Activated CD4-positive, CD25-positive, alpha-beta regulatory T cell treated with anti-CD3 and anti-CD28 coated beads, Interleukin-2, amount 50 U/mL, for 24 hours (primary cell): ENCODE measurements at places on chromosomes 2 and 18.
A peak's percentile ranks its signal among the peaks of the same experiment; 100 is the strongest.

GRCh38 chr2:64289251-64289650 lies 145.0 kb upstream of the PELI1 start:
- no peak for ATAC-seq

- no peak for ATAC-seq
Measured at GRCh38 chr2:46787364-46787763, 128.2 kb downstream of the MCFD2 start.

DNA sequence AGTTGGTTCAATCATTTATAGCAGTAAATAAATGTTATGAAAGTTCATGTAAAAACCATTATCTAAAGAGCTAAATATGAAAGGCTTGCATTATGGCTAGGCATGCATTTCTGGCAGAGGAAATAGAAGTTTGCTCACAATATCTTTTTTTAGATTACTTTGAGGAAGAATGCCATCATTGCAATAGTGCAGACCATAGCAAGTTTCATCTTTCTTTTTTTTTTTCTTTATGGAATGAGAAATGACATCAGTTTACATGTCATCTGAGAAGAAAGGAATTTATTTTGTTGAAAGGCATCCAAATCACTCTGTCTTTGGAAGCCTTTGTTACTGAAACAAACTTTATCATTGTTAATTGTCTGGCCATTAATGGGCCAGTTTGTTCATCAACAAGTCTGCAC lies 74.5 kb upstream of the NCKAP5 start:
- no peak for ATAC-seq

GRCh38 chr2:38213619-38214167 lies 137.7 kb upstream of the CYP1B1 start:
- no peak for ATAC-seq

- ATAC-seq: no peak
Measured at GRCh38 chr2:85553184-85553583, 8.1 kb downstream of the GGCX start.

- ATAC-seq: no peak
Measured at GRCh38 chr2:23327887-23328286, 57.1 kb upstream of the KLHL29 start.

GRCh38 chr2:44433895-44434294 lies 72.1 kb downstream of the CAMKMT start:
- ATAC-seq: no peak

DNA sequence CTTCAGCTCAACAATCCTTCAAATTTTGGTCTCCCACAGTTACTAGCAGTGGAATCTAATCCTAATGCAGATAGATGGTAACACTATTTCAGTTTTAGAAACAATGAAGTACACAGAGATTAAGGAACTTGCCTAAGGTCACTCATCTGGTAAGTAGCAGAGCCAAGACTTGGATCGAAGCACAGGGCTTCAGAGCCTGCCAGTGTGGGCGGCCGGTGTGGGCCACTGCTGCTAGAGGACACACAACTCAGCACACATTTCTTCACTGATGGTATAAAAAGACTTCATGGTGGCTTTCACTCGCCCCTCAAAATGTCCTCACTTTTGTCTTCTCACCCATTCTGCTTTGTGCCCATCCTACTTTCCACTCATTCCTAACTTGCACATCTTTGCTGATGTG lies 11.1 kb downstream of the C2orf74 start:
- no peak for ATAC-seq

DNA sequence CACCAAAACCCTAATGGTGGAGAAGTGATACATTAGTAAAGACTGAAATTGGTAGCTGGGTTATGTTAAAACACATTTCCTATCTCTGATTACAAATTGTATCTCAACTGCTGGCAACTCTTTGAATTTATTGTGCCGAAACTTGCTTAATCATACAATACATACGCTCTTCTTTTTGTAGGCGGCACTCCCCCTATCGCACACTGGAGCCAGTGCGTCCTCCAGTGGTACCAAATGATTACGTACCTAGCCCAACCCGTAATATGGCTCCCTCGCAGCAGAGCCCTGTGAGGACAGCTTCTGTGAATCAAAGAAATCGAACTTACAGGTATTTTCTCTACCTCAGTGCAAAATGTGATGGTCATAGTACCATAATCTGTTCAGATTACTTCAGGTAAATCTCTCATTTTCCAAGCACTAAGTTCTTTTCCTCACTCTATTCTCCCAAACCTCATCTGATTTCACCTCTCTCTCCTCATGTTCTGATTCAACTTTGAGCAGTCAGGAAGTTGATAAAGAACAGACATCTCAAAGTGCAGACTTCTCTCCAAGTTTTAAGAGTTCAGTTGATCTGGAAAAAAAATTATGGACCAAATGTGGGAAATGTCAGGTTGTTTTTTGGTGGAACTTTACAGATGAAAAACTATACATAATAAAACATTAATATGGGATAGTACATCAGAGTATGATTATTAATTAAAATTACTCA lies 66.5 kb downstream of the ABI2 start:
- no peak for ATAC-seq

DNA sequence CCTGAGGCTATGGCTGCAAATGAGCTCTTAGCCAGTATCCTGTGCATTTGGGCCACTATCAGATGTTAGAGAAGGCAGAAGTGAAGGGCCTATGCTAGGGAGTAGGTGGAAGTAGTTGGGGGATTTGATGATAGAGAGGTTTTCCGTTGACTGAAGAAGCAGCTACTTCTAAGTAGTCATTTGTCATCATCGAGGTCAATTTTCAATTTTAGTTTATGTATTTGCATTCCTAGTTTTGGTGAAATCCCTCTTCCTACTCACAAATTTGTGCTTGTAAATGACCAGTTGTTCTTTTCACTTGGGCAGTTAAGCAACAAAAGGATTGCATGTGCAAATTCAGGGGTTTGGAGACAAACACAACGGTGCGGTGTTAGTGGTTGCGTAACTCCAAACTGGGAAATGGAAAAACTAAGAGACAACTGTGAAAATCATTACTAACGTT lies 48.5 kb upstream of the PELI1 start:
- ATAC-seq: no peak

- no peak for ATAC-seq
Measured at GRCh38 chr2:1681323-1682180, 62.8 kb downstream of the PXDN start.

- no peak for ATAC-seq
Measured at GRCh38 chr2:225025917-225026571, 16.2 kb downstream of the DOCK10 start.

DNA sequence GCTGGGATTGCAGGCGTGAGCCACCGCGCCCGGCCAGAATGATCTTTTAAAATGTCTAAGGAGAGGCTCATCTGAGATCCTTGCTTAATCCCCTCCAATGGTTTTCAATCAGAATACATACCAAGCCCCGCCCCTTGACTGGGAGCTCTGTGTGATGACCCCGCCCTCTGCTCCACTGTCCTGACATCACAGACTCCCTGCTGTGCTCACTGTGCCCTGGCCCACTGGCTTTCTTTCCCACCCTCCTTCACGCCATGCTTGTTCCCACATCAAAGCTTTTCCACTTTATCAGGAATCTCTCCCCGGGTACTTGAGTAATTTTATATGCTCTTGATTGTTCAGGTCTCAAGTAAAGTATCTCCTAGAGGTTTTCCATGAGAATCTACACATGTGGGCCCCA lies 762.3 kb upstream of the ID2 start:
- no peak for ATAC-seq

DNA sequence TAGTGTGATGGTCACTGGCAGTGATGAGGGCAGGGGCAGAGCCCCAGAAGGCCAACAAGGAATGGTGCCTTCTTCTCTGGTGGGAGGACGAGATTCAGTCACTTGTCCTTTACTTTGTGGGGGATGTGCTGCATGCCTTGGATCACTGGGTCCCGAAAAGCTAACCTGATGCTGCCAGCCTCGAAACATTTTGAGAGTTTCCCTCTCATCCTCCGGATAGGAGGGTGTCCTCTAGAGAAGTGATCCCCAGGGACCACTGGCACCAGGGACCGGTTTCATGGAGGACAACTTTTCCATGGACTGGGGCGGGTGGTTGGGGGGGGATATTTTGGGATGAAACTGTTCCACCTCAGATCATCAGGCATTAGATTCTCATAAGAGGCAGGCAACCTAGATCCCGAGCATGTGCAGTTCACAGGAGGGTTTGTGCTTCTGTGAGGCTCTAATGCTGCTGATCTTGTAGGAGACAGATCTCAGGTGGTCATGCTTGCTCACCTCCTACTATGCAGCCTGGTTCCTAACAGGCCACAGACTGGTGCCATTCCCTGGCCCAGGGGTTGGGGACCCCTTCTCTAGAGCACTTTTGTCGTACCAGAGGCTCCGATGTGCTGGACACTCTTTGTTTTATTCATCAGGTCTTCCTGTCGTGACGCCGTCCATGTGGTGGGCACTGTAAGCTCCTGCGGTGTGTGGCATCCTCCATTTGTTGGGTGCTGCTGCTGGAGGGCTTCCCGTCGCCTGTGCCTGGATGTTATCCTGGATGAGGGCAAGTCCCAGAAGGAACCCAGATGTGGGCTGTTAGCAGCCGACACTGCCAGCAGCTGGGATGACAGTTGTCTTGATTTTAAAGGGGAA lies 68.5 kb upstream of the HDAC4 start:
- no peak for ATAC-seq

- no peak for ATAC-seq
Measured at GRCh38 chr2:44573996-44574395, 212.2 kb downstream of the CAMKMT start.

GRCh38 chr2:178927173-178927572 lies 120.0 kb upstream of the TTN start:
- ATAC-seq: no peak

GRCh38 chr2:150609831-150610582 lies 122.5 kb upstream of the RND3 start:
- no peak for ATAC-seq

DNA sequence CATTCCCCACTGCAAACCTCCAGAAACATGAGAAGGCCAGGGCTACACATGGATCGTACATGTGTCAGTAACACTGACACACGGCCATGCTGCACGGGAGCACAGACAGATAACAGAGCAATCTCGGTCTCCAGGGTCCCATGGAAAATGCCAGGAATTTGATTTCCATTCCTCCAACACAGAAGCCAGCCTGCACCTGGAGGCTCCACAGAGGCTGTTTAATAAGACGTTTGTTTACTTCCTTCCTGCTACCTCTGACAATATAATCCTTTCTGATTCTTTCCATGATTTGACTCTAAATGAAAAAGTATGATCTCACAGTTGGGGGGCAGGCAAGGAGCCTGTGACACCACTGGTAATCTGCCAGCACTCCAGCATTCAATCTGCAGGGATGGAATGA lies 210.9 kb upstream of the DDX18 start:
- no peak for ATAC-seq

DNA sequence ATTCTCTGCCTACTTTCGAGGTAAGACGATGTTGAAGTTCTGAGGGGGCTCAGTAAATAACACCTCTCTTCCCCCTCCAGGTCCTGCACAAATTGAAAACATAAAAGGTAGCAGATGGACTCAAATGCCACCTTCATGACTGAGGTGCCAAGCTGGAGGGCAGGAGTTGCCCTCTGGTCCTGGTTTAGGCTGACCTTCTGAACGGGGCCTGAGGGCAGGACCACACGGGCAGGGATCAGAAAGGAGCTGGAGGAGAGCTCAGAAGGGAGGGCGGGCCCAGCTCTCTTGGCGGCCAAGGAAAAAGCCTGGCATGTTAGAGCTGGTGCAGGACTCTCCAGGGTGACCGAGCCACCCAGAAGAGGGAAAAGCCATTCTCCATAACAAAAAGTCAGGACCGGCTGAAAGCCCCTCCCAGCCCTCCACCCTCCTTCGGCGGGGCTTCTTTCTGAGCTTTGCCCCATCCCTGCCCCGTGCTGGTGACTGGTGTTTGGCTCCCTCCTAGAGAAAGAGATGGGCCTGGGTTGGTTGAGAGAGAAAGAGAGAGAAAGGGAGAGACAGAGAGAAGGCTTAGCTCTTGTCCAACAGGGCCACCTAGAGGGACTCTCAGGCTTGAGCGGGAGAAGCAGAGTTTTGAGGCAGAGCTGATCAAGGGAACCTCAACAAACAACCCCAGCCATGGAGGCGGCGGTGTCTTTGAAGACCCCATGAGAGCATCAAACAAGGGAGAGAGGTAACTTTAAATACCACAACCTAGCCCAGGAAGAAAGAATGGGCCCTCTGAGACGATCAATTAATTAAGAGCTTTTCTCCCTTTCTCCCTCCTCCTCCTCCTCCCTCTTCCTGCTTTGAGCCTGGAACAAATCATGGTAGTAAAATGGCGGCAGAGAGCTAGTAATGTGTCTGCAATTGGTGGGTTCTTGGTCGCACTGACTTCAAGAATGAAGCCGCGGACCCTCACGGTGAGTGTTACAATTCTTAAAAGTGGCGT lies 50.8 kb downstream of the WIPF1 start:
- ATAC-seq: peak; percentile 76

- no peak for ATAC-seq
Measured at GRCh38 chr18:49613641-49614151, 51.8 kb downstream of the LIPG start.

DNA sequence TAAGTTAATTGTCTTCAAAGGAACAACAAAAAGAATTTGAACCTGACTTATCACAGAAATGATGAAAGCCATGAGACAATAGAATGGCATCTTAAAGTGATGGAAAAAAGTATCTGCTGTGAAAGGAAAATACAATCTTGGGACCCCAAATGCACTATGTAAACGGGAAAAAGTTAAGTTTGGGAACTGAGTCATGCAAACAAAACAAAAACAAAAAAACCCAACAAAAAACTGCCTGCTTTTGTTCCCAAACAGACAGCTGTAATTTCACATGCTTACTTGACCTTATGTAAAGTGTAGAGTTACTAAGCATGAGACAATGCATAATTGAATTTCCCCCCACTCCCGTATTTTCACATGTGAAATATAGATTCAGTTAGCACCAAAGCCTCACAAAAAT lies 122.1 kb upstream of the RBMS1 start:
- ATAC-seq: no peak

- ATAC-seq: no peak
Measured at GRCh38 chr2:151972241-151973012, 126.4 kb downstream of the CACNB4 start.

DNA sequence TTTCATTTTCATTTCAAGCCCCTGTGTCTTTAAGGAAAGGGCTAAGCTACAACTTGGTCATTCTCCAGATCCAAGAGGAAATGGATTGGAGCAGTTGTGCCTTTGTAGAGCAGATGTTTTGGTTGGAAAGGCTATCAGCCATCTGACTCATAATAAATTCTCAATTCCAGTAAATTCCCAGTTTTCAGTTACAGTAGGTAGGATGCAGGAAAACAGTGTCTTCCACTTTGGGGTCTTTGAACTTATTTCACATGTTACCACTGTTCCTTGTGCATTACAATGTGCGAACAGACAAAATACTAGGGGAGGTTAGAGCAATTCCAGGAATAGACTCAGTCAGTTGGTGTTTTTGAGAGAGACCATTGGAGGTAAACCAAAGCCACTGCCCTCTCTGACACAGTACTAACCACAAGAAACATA lies 211.9 kb downstream of the BABAM2 start:
- no peak for ATAC-seq

GRCh38 chr18:25349926-25350487 lies 2.0 kb downstream of the ZNF521 start:
- ATAC-seq: no peak

- ATAC-seq: no peak
Measured at GRCh38 chr2:109453371-109453995, 160.3 kb downstream of the SEPTIN10 start.

GRCh38 chr2:32591669-32592463 lies 36.0 kb upstream of the TTC27 start:
- peak; percentile 97 for ATAC-seq
